ENCODE measurements at places on chromosomes 1 and 21.

DNA sequence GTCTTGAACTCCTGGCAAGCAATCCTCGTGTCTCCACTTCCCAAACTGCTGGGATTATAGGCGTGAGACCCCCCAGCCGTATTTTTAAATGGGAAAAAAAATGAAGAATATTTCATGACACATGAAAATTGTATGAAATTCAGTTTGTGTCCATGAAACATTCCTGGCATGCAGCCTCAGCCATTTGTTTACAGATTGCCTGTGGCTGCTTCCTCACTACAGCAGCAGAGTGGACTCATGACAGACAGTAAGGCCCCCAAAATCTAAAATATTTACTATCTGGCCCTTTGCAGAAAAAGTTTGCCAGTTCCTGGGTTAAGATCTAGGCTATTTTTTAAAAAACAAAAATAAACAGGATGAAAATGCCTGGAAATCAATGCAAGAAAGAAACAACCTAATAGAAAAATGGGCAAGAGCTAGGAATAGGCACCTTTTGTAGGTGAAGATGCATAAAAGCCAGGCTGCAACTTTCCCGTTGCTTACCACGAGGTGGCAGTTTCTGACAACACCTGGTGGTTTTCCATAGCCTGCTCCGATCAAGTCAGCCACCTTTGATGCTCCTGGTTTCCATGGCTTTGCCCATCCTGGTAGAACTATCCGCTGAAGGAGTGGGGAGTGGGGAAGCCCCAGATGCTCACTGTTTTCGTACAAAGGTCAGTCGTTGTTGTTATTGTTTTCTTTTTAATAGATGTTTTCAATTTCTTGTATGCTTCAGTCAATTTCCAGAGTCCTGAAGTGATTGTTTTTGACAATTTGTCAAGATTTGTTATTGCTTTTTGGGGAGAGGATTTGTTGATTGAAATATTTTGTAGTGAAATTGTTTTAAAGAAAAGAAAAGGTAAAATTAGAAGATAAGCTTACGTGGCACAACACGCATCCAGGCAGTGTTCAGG, 24.3 kb downstream of the UBE2Q1 start:
- DNase-seq, result no peak

DNA sequence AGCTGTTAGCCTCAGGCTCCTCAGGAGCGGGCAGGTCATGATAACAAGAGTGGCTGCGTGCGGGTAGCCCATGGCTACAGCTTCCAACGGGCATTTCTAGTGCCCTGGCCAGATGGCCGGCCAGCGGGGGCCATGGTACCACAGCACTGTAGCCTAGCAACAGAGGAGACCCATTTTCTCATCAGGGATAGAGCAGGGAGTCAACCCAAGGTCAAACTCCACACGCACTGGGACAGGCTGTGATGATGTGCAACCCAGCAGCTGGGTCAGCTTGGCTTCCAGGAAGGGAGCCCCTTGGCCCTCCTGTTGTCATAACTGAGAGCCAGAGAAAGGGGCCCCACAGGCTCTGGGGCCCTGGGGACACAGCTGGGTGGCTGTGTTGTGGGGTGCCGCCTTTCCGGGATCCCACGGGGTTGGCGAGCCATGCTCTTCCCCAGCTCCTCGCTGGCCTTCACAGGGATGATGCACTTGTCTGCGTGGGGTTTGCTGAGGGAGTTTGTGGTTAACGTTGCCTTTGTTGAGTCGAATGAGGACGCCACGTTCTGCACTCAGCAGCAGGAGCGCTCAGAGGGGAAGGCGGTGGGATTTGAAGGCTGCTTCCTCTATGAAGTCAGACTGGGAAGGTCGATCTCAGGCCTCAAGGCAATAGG, 46.3 kb downstream of the COL18A1 start:
- DNase-seq, result no peak

DNA sequence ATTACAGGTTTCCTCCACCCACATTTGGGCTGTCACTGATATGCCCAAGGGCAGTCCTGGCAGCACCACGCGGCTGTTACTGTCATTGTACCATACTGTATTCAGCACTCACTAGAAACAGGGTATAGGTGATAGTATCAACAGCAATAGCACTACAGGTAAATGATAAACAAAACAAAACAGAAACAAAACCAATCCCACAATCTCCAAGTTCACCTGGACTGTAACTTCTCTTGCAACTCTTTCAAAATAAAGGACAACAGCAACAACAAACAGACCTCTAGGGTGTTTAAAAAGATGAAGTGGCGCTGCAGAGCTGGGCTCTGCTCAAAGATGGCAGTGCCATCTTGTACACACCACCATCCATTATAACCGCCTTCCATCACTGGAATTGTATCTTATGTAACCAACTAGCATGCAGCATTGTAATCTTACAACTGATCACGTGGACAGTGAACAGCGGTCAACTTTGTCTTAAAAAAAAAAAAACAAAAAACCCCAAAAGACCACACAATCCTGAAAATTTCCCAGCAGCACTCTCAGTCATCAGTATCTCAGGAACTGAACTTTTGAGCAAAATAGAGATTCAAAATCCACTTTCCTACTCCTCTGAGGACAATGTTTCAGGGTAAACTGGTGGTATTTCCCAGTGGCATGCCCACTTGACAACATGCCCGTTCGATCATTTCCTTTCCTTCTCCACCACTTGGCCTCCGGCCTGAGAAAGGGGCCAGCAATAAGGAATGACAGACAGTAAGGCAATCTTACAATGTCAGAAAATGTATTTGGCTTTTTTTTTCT, 3.8 kb downstream of the IRF2BP2 start:
- DNase-seq, result no peak

GRCh38 chr1:202587859-202588485, 122.3 kb downstream of the SYT2 start:
- DNase-seq, result no peak

DNA sequence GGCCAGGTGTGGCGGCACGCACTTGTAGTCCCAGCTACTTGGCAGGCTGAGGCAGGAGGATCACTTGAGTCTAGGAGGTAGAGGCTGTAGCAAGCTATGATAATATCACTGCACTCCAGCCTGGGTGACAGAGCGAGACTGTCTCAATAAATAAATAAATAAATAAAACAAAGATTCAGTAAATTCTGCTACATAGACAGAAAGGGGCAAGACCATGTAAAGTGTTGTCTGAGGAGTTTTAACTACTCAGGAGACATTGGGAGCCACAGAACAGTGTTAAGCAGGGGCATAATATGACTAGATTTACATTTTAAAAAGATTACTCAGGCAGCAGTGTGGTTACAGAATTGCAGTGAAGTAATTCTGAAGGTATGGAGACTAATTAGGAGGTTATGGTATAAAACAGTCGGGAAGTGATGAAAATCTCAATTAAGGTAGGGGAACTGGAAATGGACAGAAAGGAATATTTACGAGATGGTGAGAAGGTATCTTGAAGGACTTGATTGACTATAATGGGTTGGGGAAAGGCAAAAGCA, 94.7 kb downstream of the ATP1B1 start:
- no peak for DNase-seq

GRCh38 chr1:53057127-53057526, 4.9 kb upstream of the PODN start:
- DNase-seq, result no peak

DNA sequence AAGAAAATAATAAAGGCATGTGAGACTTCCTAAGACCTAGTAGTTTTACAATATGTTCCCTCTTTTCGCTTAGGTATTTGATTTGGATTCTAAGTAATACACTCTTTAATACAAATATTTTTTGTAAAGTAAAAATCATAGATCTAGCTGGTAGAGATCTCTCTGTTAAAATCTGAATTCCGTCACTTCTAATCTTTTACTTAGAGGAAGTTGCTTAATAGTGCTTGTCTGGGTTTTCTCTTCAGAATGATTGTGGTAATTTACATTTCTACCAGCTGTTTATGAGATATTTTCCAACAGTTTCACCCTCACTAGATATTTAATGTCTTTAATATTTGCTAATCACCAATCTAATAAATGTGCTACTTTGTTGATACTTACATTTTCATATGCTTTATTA, 23.3 kb downstream of the RBM11 start:
- no peak for DNase-seq

Data from stimulated activated CD8-positive, alpha-beta memory T cell treated with anti-CD3 and anti-CD28 coated beads, Interleukin-7, amount 100 ng/mL, for 24 hours (primary cell).